Activated naive CD4-positive, alpha-beta T cell treated with anti-CD3 and anti-CD28 coated beads, Interleukin-2, amount 50 U/mL, for 72 hours (primary cell): ENCODE measurements at places on chromosomes 1 and 21. TPM values are rescaled to one million over a fixed set of nuclear protein-coding genes. Genes with fewer than 3 reads are reported as not detected.

DNA sequence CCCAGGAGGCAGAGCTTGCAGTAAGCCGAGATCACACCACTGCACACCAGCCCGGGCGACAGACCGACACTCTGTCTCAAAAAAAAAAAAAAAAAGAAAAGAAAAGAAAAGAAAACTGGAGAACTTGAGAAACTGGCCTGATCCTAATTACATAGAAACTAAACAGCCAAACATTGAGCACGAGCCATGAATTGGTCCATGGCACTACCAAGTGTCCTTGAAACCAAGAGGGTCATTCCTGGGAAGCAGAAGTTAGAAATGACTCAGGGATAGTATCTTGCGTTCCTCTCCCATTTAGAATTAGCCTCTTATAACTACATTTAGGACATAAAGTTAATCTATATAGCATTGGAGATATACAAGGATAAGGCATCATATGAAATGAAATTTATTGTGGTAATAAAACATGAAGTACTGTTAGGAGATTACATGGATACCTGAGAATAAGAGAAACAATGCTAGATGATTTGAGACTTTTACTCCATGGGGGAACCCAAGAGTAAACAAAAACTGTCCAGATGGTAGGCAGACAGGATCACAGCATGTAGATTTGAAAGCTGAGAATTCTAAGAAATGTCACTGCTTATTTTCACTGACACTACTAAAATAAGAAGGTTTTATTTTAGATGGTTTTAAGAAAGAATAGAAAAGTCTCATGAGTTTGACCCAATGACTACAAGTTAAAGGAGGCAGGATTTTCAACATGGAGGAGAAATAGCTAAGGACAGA is 39.5 kb upstream of the CPLANE2 start:
- no peak for DNase-seq

DNA sequence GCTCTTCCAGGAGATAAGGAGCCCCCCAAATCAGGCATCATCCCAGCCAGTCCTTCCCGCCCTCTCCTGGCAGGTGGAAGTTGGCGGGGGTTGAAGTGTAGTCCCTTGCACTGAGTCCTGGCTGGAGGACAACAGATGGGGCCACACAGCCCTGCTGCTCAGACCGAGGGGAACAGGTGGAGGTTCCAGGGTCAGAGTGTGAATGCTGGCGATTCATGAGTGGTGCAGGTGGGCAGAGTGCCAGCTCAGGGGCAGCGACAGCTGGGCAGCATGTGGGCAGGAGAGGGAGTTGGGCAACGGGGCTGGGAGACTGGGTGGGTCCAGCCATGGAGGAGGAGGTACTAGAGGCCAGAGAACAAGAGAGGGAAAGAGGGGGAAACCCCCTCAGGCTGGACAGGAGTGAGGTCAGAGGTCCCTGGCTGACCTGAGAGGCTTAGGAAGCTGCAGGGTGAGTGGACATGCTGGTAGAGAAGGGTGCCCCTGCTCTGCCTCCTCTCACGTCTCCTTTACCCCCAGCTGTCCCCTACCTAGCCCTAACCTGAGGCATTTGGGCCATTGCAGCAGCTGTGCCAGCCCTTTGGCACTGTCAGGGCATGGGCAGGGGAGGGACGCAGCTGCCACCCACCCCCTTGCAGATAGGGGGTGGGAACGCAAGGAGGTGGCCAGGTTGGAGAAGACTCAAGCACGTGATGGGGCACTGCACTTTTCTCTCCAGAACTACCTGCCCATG is 11.3 kb upstream of the ADORA1 start:
- DNase-seq: no peak

The VSIG8 gene
- total RNA-seq: not detected

DNA sequence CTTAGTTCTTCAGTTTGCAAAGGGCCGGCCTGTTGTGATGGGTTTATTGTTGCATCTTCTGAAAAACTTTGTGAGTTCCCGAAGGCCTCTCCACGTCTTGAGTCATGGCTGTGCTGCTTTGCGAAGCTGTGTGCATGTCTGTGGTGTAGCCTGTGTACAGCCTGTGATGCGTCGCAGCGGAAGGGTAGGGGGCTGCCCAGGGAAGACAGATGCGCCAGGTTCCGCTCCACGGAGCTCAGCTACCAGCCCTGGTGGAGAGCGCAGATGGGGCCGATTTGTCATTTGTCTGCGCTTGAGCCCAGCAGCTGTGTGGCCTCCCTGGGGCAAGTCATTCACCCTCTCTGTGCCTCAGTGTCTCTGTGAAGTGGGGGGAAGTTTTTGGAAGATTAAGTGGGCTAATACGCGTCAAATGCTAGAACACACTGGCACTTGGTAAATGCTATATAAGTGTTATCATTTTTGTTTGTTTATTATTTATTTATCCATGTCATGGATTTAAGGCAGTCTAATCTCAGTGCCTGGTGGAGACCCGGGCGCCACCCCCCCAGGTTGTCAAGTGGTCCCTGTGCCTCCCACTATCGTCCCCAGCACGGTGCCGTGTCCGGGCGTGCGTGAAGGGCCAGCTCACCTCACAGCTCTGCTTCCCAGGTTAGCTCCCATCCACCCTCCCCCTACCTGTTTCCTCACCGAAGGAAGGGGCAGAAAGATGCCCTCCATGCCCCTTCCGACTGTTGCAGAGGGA is 8.4 kb downstream of the PDE9A start:
- no peak for DNase-seq

GRCh38 chr1:8669606-8670335 is 147.7 kb downstream of the RERE start:
- DNase-seq: no peak

DNA sequence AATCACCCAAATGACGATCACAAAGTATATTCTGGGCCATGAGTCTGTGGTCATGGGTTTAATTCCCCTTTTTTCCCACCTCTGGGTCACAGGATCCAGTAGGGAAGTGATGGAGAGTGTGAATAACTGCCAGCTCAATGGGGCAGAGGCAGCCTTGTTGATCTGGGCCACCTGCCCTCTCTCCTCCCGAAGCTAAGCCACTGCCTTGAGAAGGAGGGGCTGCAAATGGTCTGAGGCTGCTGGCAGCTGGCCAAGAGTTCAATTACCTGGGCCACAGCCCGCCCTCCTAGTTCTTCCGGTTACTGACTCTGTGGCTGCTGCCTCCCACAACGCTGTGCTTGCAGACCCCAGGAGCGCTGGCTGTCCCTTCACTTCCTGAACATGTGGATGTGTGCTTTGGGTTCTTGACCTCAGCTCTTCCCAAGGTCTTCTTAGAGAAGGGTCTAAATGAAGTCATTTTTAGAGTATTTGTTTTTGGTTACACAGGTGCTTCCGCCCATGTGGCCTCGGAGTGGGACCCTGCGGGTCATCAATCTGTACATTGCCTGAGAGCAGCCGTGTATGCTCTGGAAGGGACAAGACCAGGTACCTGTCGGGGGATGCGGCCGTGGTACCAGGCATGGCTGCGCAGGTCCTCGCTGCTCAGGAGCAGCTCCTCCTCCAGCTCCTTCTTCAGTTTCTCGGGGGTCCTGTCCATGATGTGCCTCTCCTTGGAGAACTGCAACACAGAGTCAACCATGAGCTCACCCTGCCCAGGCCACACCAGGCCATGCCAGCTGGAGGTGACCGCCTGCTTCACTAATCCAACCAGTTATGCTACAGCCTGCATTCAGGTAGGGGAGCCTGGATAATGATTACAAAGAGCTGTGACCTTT is 89.7 kb downstream of the BCAR3 start:
- no peak for DNase-seq

GRCh38 chr1:239856924-239857323 is 234.8 kb upstream of the FMN2 start:
- DNase-seq: no peak

The VPS26C gene
- total RNA-seq: 68.9 TPM

GRCh38 chr1:228089519-228090380 is 7.2 kb downstream of the ARF1 start:
- no peak for DNase-seq

The FYB2 gene
- not detected for total RNA-seq

DNA sequence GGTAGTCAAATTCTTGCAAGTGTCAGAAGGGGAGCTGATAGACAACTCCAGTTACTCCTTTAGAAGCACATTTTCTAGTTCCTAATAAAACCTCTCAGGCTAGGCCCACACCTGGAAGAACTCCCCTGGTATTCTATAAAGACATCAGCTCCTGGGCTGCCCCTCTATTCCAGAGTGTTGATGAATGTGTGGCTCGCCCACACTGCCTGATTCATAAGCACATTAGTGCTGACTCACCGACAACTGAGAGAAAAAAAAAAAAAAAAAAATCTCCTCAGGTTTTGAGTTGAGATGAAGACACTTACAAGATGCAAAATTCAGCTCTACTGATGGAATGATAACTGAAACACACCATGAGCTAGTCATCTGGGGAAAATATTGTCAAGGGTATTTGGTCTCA is 188.1 kb downstream of the TNR start:
- DNase-seq: no peak

The OR2AK2 gene
- total RNA-seq: 0.25 TPM

GRCh38 chr1:197799271-197799670 is 24.0 kb upstream of the DENND1B start:
- no peak for DNase-seq

The MR1 gene
- total RNA-seq: 13.5 TPM

The AMY1B gene
- not detected for total RNA-seq

DNA sequence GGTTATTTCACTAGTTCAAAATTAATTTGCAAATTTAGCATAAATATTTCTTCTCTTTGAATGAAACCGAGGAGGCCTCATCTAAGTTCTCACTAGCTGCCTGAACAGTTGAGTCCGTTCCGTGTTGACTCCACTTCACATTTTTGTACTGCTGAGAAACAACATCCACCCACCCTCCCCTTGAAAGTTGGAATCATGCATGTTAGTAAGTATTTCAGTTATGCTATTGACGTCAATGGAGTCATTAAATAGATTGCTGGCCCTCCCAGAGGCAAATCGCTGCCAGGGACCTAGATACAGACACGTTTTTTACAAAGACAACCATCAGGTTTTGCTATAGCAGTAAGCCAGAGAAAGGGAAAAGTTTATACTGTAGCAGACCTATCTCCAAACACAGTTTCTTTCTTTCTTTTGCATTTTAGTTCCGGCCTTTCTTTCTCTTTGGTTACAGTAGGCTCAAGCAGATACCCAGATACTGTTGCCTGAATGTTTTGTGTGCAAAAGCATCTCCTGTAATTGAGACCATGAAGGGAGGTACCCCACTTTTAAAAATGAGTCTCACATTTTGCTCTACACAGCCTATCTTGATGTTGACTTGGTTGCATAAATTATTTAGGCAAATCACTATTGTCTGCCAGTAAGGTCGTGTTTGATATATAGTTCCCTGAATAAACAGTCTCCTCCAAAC is 262.6 kb upstream of the SGIP1 start:
- DNase-seq: no peak

DNA sequence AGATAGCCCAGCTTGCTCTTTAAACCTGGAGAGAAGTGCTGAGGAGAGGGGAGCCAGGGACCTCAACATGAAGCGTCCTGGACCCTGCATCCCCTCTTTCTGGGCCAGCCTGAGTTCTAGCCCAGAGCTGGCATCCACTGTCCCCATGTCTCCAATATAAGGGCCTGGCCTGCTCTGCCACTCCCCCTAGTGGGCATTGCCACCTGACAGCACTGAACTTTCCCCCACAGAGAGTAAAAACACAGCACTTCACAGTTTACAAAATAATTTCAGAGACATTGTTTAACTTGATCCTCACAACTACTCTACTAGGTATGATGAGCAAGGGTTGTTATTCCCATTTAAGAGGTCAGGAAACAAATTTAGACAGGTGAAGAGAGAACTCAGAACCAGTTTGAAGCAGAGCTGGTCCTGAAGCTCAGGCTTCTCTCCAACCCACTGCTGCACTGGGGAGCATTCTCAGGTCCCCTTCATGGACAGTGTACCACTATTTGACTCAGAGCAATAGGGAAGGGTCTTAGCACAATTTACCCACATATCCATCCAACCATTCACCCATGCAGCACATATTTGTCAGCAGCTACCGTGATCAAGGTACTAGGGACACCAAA is 151.2 kb downstream of the DMRTA2 start:
- peak; percentile 30 for DNase-seq

GRCh38 chr1:43931711-43932660 is 1.6 kb upstream of the ARTN start:
- no peak for DNase-seq

The PHF13 gene
- 15.5 TPM for total RNA-seq

The APCS gene
- not detected for total RNA-seq

DNA sequence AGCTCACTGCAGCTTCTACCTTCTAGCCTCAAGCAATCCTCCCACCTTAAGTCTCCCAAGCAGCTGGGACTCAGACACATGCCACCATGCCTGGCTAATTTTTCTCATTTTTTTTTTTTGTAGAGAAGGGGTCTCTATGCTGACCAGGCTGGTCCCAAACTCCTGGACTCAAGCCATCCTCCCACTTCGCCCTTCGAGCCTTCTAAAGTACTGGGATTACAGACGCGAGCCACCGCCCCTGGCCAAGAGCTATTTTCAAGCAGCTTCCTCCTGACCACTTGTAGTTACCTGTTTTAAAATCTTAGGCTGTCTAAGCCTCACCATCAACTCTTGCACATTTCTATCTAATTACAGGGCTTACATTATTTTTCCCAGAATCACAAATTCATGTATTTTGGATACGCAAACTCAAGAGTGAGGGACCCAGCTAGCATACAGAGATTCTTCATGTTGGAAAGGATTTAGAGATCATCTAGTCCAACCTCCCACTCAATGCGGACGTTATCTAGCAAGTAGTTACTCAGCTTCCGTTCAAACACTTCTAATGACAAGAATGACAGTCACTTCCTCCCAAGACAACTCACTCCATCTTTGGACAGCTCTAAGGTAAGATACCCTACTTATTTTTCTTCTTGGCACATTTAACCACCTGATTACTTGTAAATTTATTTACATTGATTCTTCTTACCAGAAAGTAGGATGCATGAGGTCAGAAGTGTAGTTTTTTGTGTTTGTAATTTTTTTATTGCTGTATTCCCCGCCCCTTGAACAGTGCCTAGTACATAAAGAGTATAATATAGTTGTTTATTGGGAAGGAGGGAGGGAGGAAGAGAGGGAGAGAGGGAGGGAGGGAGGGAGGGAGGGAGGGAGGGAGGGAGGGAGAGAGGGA is 65.4 kb downstream of the LUZP1 start:
- peak; percentile 23 for DNase-seq
